Right lung (tissue), 10 donors: ENCODE measurements at places on chromosomes 2 and 18. TPM values are rescaled to one million over a fixed set of nuclear protein-coding genes. Genes with fewer than 3 reads are reported as not detected.

GRCh38 chr2:72454189-72454588, 306.5 kb upstream of the CYP26B1 start:
- DNase-seq: no peak

GRCh38 chr2:110720547-110720946, 11.8 kb upstream of the ACOXL start:
- no peak for DNase-seq

GRCh38 chr18:79641722-79642497, 37.7 kb upstream of the CTDP1 start:
- DNase-seq: no peak

- DNase-seq: no peak
Measured at GRCh38 chr2:102313025-102313424, 1.7 kb downstream of the IL1RL1 start.

DNA sequence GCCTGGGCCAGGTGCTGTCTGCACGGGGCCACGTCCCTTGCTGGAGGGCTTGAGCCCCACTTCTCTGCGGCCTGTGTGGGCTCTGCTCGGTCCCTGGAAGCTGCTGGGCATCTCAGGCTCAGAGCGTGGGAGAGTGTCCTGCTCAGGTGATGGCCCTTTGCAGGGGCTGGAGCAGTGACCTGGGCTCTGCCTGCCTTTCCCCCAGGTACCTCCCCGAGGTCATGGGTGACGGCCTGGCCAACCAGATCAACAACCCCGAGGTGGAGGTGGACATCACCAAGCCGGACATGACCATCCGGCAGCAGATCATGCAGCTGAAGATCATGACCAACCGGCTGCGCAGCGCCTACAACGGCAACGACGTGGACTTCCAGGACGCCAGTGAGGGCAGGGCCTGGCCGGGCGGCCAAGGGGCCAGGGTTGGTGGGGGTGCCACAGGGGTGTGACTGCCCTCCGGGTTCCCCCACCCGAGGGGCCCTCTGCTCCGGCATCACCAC, 29.9 kb downstream of the GPC1 start:
- DNase-seq: no peak

DNA sequence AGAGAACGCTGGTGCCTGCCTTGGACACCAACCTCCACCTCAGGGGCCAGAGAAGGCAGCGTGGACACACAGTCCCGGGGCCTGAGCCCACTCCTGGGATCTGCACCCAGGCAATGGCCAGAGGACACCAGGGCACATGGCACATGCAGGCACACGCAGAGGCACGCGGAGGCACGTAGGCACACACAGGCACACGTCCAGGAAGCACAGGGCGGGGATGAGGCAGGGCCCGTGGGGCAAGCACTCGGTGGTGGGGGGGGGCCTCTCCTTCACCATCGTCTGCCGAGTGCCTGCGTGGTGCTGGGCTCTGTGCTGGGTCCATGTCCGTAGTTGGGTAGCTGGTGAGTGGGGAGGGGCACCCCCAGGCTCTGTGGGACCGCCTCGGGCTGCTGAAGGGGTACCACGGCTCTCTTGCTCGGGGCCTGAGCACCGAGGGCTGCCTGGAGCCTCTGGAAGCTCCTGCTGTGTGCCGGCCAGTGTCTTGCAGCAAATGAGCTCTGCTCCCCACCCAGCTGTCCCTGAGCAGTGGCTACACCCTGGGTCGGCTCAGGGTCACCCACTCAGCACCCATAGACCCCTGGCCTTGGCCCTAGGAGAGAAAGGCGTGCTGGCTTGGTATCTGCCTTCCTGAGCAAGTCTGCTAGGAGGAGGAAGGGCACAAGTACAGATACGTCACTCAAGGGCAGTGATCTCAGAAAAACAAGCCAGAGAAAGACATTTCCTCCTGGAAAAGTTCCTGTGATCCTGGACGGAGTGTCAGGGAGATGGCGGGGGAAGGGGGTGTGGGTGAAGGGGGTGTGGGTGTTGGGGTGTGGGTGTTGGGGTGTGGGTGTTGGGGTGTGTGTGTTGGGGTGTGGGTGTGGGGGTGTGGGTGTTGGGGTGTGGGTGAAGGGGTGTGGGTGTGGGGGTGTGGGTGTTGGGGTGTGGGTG, 26.4 kb downstream of the RTP5 start:
- DNase-seq: peak; percentile 45

- DNase-seq: peak; percentile 51
Measured at GRCh38 chr2:148614322-148615049, 30.1 kb upstream of the EPC2 start.

- no peak for DNase-seq
Measured at GRCh38 chr2:28565720-28566295, 69.9 kb downstream of the PLB1 start.

- DNase-seq: no peak
Measured at GRCh38 chr2:203798296-203799087, 69.1 kb upstream of the CTLA4 start.

DNA sequence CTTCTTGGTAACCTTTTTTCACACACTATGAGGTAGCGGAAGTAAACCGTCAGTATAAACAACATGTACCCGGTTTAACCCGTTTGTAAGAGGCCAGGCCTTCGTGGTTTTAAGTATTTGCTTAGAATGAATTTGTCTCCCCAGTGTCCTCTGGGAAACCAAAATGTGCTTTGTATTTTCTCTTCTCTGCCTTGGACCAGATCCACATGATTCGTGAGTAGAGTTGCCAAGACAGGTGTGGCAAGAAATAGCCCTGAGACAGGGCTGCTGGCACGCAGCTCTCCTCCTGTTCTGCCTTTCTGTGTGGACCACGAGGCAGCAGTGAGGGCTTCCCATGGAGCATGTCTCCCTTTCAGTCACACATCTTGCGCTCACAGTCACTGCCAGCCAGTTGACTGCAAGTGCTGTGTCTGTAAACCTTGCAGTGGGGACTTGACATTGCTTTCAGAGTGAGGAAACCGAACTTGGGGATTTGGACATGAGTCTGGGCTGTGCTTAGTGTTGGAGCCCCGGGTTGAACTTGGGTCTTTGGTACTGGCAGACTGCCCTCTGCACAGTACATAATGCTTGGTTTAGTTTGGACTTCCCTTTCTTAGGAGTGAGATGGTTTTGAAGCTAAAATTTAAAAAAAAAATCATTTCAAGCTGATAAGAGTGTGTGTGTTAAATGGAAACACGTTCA, 19.1 kb downstream of the BCL2L11 start:
- no peak for DNase-seq

- no peak for DNase-seq
Measured at GRCh38 chr18:26438980-26439379, 109.4 kb downstream of the KCTD1 start.

The KATNAL2 gene
- polyA plus RNA-seq: 7.5 TPM

The HMSD gene
- polyA plus RNA-seq: 1.3 TPM

The IL1F10 gene
- polyA plus RNA-seq: not detected

The SPC25 gene
- 24.2 TPM for polyA plus RNA-seq
